Naive thymus-derived CD8-positive, alpha-beta T cell (primary cell): ENCODE measurements at places on chromosomes 12 and 14.

DNA sequence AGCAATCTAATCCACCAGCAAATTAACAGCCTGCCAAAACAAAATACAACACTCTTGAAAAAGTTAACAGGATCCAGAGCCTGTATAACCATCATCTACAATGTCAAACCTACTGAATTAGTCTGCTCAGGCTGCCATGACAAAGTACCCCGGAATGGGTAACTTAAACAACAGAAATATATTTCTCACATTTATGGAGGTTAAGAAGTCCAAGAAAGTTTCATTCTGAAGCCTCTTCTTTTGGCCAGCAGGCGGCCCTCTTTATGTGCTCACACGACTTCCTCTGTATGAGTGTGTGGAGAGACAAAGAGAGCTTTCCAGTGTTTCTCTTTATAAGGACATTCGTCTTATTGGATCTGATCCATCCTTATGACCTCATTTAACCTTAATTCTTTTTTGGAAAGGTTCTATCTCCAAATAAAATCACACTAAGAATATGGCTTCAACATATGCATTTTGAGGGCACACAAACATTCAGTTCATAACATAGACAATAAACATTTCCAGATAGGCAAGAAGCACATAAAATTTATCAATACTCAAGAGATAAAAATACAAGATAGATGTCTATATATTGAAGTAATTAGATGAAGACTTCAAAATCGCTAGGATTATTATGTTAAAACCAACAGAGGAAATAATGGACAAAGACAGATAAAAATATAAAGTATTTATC, 5.9 kb upstream of the RERG start:
- DNase-seq = no peak

DNA sequence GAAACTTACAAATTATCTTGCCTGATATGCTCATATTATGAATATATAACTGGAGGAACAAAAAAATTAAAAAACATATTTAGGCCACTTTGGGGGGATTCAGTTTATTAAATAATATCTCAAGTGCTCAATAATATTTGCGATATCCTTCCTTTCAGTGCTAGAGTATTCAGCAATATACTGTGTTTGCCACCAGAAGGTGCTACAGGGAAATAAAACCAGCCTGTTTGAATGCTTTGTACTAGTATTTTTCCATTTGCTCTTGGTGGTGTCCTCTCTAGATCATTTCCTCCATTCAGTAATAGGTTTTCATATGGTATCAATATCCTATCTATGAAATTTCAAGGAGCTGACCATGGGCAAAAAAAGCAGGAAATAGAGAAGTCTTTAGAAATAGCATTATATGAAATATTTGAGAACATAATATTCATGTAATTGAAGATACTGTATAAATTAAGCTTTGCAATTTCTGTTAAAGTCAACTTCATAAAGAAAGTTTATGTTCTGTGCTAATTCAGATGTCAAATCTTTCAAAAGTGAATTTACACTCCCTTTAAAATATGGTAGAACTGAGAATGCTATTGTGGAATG, 106.2 kb upstream of the NAV3 start:
- no peak for DNase-seq

GRCh38 chr12:88600272-88600671, 20.0 kb upstream of the KITLG start:
- DNase-seq = no peak

- no peak for DNase-seq
Observed at GRCh38 chr12:48716168-48716492, 377 bp downstream of the CCNT1 start.

DNA sequence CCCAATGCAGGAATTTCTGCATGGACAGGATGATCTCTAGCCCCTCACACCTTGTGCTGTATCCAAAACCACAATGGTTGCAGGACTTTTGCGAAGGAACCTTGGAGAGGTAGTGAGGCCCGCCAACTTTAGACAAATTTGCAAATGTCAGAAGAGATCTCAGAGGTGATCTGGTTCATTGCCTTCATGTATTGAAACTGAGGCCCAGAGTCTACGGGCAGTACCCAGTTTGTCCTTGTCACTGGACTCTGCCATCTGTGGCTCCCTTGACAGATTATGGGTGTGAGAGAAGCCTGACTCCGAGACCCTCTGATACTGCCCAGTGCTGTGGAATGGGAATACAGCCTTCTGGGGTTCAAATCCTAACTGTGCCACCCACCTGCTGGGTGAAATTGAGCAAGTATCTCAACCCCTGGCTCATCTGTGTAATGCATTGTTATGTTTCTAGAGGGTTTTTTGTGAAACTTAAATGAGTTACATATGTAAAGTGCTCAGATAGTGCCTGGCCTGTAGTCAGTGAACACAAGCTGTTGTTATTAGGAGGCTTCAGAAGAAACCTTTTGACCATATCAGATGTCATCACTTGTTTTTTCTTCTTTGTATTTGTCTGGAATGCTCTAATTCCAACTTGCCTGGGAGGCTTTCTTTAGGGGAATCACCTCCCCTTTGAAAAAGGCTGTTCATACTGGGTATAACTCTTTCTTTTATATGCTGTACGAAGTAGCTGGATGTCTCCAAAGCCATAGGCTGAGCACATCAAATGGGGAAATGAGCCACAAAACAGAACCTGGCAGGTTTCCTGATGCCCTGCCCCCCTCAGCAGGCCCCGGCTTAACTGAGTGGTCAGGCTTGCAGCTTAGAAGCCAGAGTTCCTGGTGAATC, 71.4 kb upstream of the SRSF5 start:
- DNase-seq = no peak

DNA sequence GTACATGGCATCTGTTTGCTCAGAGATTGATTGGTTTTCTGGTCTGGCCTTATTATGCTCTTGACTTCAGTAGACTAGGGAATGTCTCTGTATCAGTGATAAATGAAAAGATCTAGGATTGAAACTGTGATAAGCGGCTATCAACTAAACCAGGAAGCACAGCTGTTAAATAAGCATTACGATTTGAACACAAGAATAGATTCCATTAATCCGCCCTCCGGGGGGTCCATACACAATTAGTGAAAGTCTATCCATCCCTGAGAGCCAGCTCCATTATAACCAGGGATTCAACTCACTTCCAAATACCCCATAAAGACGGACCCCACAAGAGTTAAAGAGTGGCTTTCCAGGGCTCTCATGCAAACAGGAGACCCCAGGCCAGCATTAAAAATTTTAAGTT, 279.0 kb downstream of the GRIN2B start:
- DNase-seq = no peak

DNA sequence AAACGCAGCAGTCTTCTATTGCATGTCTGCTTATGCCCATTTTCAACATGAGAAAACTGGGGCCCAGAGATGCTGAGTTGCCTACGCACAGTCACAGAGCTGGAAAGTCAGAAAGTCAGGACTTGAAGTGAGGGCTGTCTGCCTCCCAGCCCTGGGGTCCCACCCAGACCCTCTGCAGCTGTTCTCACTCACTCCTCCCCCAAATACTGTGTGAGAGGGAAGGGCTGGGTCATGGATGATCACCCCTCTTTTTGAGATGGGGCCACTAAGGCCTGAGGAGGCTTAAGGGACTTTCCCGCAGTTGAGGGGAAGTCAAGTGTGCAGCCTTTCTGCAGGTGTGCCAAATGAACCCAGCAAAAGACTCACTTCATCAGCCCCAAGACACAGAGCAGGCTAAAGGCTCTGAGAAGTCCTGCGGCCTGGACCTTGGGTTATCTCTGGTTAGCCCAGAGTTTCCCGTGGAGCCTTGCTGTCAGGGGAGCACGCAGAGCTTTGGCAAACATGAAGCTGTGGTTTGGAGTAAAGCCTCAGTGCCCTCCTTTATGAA, 18.7 kb downstream of the DTX1 start:
- no peak for DNase-seq

DNA sequence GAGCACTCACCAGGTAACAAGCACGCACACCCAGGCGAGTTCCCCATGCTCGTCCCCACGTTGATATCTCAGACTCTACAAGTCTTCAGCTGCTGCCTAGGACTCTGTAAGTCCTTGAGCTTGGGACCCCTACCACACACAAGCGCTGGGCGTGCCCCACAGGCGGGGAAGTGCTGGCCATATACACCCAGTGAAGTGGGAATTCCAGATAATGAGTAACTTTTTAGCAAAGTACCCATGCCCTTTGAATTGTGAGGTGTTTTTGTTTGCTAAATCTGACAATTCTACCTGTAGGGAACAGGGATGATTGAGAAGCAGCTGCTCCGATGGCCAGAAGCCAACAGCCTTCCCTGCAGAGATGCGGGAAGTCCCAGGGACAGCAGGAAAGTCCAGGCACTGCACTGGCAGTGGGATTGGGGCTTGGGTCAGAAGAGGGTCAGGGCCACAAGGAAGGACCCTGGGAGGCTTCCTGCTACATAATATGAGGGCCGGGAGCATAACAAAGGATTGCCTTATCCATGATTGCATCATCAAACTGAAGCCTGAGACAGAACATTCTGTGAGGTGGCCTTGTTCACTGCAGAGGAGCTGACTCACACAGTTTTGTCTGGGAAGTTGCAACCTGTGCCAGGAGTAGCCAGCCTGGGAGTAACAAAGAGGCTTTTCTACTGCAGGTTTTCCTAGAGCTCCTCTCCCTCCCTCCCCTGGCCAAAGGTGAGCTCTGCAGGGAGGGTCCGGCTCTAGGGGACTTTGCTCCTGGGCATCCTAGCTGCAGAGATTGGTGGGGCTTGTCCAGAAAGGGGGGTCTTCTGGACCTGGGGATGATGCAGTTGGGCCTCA, 13.2 kb upstream of the SERPINA3 start:
- no peak for DNase-seq

DNA sequence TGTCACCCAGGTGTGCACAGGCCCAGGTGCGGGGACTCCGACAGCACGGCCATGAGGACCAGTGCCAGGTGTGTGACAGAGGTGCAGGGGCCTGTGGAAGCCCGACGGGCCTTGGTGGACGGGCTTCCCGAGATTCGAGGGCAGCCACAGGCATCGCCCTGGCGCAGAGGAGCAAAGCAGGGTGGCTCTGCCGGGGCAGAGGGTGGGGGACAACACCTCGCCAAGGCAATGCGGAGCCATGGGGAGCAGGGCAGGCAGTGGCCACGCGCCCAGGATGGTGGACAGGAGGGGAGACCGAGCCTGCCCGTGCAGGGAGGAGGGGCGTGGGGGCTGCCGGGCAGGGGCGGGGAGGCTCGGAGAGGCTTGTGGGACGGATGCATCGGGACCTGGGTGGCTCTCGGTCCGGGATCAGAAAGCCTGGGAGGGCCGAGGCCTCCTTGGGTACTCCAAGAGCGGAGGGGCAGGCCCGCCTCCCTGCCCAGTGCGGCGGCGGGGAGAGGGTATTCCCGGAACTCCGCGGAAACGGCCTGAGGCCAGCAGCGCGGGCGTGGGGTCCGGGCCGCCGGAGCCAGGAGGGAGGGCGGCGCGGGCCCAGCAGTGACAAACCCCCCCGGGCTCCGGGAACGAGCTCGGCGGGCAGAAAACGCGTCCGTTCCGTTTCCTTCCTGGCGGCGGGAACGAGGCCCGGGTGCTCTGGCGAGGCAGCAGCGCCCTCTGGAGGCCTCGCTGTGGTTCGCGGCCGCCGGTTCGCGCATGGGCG, 1.6 kb downstream of the TMEM121 start:
- DNase-seq = peak; percentile 85

DNA sequence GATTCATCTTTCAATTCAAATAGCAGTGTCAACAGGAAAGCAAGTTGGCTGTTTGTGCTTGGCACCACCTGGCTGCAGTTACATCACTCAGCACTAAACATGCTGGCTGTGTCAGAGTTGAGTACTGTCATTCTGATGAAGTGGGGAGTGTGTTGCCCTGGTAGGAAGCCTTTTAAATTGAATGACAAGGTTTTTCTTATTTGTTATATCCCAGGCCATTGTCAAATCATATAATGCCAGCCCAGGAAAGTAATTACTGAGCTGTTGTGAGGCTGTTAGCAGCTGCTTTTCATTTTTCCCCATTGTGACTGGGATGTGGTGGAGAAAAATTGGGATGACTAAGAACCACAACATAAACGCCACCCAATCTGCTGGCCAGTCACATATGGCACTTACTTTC, 106.5 kb upstream of the PRKD1 start:
- DNase-seq = no peak

- DNase-seq = no peak
Observed at GRCh38 chr14:53932966-53933365, 23.7 kb downstream of the BMP4 start.

GRCh38 chr14:82621881-82622450, 1088.3 kb upstream of the SEL1L start:
- no peak for DNase-seq

- no peak for DNase-seq
Observed at GRCh38 chr12:91180582-91181395, 1.8 kb downstream of the DCN start.

DNA sequence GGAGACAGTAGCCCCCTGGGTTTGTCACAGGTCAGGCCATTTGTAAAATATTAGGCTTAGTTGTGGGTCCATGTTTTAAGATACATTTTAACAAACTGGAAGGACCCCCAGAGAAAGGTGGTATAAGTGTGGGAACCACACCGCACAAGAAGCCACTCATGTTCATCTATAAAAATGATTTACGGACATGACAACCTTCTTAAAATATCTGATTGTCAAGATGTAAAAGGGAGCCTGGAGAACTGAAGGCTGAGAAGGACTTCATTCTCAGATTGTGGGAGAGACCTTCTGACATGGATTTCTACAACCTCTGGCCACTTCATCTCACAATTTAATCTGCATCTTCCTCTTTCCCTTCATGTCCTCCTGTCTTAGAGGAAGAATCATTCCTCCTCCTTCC, 102.4 kb downstream of the VCPKMT start:
- DNase-seq = no peak

DNA sequence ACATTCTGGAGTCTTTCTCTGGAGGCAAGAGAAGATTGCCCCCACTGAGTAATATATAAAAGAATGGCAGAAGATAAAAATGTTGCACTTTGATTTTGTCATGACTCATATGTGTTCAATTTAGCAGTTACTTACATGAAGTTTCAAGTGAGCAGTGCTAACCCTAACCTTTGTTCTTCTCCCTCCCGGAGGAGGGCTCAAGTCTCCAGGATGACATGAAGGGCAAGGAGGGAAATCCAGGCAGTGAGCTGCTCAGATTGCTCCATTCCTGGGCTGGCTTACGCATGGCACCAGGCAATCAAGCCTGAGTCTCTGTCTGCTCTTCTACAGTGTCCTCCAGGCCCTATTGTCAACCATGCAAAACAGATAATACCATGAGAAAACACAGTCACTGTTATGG, 322.3 kb downstream of the DUSP6 start:
- no peak for DNase-seq

DNA sequence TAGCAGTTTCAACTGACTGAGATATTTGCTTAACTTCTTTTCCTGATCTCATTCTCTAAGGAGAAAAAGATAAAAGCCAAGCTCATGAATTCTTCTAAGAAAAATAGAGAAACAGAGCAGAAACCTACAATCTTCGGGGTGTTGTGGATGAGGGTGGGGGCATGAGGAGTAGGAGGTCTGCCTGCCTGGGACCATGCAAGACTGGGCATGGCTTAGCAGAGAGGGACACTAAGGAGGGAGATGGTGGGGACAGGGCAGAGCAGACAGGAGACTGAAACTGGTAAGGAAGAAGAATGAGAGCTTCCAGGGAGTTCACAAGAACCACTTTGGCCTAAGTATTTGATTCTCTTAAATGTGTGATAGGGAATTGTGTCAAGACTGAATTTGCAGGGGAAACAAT, 188.0 kb downstream of the CFAP54 start:
- DNase-seq = no peak
